ENCODE measurements at places on chromosomes 12 and 14.

GRCh38 chr12:132178801-132179401 lies 34.6 kb downstream of the NOC4L start:
- DNase-seq = no peak

DNA sequence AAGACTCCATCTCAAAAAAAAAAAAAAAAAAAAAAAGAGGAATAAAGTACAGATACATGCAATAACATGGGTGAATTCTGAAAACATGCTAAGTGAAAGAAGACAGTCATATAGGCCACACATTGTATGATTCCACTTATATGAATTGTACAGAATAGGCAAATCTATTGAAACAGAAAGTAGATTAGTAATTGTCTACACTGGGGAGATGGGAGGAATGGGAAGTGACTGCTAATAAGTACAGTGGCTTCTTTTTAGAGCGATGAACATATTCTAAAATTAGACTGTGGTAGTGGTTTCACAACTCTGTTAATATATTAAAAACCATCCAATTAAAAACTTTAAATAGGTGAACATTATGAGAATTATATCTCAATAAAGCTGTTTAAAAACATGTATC lies 74.4 kb downstream of the ANKS1B start:
- no peak for DNase-seq

- no peak for DNase-seq
Observed at GRCh38 chr12:130401703-130402102, 64.0 kb downstream of the PIWIL1 start.

DNA sequence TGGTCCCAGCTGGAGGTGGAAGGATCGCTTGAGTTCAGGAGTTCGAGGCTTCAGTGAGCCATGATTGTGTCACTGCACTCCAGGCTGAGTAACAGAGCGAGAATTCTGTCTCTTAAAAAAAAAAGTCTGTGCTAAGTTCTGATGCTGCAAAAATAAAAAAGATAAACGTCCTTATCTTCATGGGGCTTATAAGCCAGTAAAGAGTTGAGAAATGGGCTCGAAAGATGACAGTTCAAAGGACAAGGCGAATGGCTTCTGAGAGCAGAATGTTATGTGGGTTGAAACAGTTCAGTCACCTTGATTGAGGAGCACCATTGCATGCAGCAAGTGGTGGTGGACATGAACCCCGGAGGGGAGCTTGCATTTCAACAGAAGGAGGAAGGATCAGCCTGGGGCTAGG lies 4.7 kb downstream of the TSPAN9 start:
- no peak for DNase-seq

GRCh38 chr12:113184098-113184899 lies 979 bp downstream of the DDX54 start:
- no peak for DNase-seq

DNA sequence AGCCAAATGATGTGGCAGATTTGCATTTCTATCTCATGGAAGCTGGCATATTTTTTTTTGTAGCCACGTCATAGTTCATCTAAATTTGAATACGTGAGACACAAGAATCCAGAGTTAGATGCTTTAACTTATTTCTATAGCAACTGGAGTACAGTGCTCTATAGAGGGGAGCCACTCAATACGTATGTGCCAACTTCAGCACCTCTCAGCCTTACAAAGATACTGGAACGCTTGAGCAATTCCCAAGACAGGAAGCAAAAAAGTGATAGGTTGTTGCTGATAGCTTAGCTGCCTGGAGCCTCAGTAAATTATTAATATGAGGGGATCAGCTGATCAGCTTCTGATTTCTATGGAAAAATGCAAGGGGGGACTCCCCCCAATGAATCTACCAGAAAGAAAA lies 24.1 kb upstream of the PELI2 start:
- DNase-seq = no peak

GRCh38 chr12:90909069-90909770 lies 45.8 kb downstream of the CCER1 start:
- no peak for DNase-seq

DNA sequence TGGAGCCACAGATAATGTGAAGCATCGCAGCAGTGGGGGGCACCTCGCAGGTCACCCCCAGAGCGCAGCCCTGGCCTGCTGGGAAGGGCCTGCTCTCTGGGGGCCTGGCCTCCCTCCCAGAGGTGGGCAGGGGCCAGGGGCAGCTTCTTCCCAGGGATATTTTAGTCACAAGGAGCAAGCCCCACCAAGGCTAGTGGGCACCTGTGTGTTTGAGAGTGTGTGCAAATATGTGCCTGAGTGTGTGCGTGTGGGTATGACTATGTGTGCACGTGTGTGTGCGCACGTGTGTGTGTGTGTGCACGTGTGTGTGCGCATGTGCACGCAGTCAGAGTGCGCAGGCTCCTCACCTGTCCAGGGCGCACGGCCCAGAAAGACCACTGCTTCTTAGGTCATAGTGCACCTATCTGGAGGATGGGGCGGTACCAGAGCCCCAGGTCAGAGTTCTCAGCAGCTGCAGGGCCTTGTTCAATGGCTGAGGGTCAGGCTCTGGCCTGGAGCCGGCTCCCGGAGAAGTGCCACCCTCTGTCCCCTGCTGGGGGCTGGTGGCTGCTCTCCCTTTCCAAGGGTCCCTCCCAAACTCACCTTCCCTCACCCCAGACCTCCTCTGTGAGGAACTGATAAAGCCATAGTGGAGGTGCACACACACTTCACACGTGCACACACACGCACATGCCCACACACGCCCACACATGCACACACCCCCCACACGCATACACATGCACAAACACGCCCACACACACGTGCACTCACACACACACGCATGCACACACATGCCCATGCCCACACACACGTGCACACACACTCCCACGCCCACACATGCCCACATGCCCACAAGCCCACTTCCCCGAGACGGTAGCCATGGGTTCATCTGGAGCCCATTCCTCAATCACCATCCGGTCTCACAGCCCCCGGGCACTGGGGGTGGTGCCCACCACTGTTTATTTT lies 128.5 kb downstream of the KIF26A start:
- DNase-seq = no peak

DNA sequence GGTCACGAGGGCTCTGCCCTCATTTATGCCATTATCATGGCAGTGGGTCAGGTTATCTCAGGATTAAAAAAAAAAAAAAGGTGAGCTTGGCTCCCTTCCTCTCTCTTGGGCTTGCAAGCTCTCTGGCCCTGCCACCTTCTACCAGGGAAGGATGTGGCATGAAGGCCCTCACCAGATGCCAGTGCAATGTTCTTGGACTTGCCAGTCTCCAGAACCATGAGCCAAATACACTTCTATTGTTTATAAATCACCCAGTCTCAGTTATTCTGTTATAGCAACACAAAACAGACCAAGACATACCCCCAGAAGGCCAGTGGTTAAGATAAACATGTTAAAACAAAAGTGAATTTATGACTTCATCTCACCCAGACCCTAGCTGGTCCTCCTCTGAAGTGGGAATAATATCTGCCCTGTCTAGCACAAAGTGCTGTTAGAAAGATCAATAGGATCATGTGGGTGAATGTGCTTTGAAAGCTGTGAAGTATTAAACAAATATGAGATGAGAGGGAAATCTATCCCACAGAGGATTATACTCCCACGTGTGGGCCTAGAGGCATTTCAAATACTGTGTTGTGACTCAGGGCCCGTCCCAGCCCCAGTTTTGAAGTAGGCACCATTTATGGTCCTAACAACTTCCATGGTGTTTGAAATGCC lies 88.6 kb downstream of the NINJ2 start:
- no peak for DNase-seq

DNA sequence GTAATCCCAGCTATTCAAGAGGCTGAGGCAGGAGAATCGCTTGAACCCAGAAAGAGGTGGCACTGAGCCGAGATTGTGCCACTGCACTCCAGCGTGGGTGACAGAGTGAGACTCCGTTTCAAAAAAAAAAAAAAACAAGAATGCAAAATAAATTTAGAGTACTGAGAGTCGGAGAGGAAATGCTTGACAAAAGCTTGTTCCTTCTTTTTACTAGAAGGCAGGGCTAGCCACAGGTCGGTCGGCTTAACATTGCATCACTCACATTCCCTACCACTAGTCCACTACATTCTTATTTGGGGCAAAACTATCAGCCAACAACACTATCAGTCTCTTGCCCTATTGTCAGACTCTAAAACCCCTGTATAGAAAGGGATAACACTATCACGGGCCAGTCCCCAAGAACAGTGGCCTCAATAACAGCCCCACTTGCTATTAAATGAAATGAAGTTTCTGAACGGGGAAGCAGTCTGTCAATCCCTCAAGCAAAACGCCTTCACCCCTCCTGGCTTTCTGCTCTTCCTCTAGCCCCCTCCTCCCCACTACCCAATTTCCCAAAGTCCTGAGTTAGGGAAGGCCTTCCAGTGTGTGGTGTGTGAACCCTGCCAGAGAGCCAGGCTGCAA lies 1.0 kb downstream of the RNF41 start:
- no peak for DNase-seq

DNA sequence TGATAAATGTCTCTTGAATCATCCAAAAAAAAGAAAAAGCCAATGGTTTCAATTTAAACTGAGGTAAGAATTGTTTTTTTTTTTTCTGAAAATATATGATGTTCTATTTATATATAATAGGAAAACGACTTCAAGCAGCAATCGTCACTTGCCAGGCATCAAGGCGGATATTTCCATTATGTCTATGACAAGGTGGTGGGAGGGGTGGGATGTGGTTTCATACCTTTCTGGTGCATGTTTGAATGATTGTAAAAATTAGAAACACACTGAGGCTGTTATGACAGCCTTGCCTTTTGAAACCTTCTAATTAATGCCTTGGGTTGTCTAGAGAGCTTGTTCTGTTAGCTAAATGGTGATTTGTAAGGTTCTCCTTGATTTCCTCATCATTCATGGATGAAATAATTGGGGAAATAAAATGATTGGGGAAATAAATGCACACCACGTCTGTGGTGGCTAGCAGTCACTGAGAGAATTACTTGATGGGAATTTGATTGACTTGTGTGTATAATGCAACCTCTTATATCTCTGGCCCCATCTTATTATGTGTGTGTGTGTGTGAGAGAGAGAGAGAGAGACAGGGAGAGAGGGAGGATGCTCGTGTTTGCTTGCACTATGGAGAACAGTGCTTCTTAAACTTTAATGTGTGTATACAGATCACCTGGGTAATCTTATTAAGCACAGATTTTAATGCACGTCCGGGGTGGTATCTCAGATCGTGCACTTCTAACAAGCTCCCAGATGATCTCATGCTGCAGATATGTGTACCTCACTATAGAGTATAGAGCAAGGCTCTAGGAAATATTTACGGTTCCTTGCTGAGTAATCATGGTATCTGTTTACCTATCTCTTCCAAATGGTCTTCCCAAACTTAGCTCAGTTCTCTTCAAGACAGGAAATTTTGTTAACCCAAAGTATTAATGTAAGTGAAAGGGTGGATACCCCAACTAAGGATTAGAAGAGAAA lies 502.6 kb downstream of the DIO2 start:
- DNase-seq = no peak

- no peak for DNase-seq
Observed at GRCh38 chr12:108691998-108692808, 39.1 kb downstream of the CORO1C start.

DNA sequence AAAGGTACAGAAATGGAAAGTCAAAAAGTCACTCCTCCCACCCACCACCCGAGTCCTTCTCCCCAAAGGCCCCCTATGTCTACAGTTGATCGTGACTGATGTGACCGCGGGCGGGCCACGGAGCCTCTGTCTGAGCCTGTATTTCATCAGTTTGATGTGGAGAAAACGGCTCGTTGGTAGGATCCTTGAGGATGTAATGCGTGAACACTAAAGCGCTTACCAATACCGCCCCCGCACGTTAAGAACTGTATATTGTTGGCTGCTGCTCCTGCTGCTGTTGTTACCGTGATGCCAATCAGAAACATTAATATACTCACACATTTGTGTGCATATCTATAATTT lies 24.6 kb upstream of the UBC start:
- DNase-seq = peak; percentile 89

DNA sequence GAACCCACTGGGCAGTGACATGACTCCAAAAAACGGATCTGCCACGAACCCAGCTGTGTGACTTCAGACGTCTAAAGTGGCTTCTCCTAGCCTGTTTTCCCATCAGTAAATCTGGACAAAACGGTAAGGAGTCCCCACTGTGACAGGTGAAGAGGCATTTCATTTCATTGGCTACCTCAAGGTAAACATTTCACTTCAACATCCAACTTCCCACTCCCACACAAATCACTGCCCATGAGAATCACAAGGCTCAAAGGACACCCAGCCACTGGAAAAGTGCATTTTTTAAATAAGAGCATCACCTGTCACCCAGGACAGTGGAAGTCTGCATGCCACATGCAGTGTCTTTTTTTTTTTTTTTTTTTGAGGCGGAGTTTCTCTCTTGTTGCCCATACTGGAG lies 27.9 kb downstream of the HSP90AA1 start:
- no peak for DNase-seq

DNA sequence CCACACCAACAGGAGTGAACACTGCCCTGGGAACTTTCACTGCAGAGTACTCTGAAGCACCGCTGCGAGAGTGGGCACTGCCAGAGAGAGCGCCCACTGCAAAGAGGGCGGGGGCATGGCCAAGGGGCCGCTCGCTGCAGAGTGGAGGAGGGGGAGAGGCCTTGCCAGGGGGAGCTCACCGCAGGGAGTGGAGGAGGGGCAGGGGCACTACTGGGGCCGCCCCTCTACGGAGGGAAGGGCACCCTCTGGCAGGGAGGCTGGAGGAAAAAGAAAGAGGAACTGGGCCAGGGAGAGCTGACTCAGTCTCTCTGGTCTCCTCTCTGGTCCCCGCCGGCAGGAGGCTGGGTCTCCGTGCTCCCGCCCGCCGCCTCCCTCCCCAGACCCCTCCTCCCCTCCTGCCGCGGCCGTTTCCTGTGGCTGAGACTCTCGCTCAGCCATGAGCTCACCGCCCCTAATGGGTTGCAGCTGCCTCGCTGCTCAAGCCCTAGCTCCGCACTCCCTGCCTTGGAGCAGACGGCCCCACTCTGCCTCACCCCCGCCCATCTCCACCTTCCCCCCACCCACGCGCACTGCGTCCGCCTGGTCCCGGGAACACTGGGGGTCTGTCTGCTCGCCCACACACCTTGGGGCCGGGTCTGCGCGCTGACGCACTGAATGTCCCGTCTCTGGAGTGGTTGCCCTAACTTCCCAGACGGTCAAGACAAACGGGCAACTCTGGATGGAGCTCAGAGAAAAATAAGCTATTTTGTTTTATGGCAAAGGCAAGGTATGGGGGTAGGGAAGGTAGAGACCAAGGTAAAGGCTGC lies 1.3 kb downstream of the ARHGEF40 start:
- peak; percentile 93 for DNase-seq

DNA sequence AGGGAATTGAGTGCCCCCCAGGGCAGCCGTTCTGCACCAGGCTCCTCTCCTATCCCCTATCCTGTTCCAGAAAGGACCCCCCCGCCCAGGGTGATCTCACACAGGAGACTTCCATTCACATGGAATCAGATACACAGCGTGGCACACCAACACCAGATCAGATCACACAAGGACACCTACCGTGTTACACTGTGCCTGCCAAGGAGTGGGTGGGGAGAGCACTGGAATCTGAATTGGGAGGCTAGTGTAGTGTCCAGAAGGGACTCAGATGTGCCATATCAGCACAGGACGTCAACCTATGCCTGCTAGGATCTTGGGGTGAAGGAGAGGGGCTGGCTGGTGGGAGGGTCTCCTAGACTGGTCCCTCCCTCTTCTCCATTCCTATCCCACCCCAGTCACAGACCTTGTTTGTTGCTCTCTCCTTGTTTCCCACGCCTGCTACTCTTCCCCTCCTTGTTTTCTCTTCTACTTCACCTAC lies 2.3 kb downstream of the PTMS start:
- no peak for DNase-seq
